ENCODE measurements at places on chromosomes 11 and 22.

- DNase-seq = peak; percentile 91
Measured at GRCh38 chr11:65899356-65900124, 648 bp downstream of the FOSL1 start.

GRCh38 chr22:29946220-29946619 is 63.2 kb downstream of the MTMR3 start:
- DNase-seq = no peak

DNA sequence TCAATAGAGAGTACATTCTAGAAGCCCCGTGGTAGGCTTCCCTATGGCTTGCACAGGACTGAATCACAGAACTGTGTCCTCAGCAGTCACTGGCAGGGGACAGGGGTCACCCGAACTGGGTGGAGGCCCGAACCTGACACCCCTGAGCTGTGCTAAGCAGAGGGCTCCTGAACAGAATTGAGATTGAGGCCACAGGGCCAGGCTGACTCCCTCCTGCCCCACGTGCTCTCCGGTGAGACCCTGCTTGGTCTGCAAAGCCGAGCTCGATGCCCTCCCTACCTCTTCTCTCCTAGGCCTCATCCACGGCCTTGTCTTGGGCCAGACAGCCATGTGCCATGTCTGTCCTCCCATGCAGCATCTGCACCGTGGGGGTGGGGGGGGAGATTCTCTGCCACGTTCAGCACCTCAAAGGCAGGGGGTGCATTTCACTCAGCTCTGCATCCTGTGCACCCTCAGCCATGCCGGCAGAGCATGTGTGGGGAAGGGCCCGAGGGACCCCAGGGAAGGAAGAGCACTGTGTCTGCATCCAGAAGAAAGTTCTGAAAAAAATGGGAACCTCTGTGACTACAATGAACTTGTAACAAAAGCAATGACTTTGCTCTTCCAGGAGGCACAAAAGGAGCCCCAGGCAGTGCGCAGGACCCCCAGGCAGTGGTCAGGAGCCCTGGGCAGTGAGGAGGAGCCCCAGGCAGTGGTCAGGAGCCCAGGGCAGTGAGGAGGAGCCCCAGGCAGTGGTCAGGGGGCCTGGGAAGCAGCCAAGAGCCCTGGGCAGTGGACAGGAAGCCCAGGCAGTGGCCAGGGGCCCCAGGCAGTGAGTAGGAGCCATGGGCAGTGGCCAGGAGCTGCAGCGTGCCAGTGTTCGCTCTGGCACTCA is 76.7 kb upstream of the SEPTIN5 start:
- no peak for DNase-seq

DNA sequence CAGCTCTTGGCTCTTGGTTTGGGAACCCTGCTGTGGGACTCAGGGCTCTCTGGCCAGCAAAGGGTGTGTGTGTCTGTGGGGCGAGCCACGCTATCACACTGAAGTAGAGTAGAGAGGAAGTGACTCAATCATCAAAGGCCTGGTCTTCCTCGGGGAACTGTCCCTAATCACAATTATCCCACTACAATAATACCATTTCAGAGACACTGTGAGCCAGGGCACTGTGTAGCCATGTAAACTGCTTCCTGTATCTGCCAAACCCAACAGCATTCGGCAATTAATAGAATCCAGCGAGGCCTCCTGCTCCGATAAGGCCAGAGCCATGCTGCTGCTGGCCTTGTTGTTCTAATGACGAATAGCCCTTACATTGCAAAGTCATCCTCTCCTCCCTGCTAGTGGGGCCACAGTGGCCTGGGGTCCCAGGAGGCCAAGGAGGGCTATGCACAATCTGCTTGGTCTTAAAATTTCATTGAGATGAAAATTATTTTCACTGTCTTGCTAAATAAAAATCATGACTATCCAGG is 49.8 kb upstream of the LMO2 start:
- DNase-seq = no peak

- DNase-seq = no peak
Measured at GRCh38 chr11:109165035-109165434, 257.0 kb upstream of the C11orf87 start.

Measured in PC-3 (cell line).